Tibial artery (tissue), 4 donors: ENCODE measurements at places on chromosomes 2 and 18.

- no peak for DNase-seq
These were observed 605.6 kb upstream of the SLC39A10 start for GRCh38 chr2:195051401-195051800.

- no peak for DNase-seq
These were observed 5.8 kb upstream of the ANTXR1 start for GRCh38 chr2:69007169-69007568.

DNA sequence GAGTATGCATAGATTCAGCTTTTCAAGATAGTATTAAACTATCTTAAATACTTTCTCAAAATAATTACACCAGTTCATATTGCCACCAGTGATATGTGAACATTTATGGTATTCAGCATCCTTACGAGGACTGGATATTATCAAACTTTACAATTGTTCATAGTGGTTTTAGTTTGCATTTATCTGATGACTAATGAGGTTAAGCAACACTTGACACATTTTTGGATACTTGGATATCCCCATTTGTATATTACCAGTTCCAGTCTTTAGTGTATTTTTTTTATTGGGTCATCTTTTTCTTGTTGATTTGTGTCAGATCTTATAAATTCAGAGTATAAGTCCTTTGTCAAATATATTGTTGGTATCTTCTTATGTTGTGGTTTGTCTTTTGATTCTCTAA is 128.4 kb downstream of the ASXL3 start:
- no peak for DNase-seq

GRCh38 chr18:34661464-34662087 is 48.5 kb upstream of the DTNA start:
- no peak for DNase-seq
